ENCODE measurements at places on chromosomes 6 and 20.

DNA sequence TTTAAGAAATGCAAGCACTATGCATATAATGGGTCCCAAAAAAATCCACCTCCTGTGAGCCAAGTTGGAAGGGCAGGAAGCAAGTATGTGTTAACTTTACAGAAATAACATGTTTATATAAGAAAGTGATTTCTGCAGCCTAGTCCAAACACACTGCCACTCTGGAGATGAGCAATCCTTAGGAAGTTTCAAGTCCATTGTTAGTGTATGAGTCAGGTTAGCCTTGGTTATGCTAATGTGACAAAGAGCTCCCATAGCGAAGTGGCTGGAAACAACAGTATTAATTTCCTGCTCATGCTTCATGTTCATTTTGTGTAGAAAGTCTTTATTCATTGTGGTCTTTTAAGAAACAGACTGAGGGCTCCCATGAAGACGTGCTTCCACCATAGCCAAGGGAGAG, 121.4 kb downstream of the TBXT start:
- DNase-seq, result no peak

GRCh38 chr6:107928984-107929383, 29.0 kb downstream of the SEC63 start:
- DNase-seq, result no peak

DNA sequence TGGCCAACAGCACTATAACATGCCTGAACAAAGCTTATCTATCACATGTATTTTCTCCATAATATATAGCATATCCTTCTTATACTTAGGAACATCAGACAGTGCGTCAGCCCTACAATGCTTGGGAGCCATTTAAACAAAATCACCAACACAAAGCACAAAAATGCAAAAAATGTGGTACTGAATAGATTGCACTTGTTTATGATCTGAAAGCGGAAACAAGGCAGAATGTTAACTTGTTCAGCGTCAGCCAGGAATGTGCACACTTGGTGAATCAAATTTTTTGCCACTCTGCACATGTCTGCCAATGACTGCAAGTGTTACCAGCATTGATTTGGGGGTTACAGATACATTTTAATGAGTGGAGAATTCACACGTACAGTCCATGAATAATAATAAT, 14.8 kb downstream of the SLC35A1 start:
- DNase-seq, result no peak

- no peak for DNase-seq
These were observed 56.0 kb downstream of the MRAP2 start for GRCh38 chr6:84089552-84089951.

DNA sequence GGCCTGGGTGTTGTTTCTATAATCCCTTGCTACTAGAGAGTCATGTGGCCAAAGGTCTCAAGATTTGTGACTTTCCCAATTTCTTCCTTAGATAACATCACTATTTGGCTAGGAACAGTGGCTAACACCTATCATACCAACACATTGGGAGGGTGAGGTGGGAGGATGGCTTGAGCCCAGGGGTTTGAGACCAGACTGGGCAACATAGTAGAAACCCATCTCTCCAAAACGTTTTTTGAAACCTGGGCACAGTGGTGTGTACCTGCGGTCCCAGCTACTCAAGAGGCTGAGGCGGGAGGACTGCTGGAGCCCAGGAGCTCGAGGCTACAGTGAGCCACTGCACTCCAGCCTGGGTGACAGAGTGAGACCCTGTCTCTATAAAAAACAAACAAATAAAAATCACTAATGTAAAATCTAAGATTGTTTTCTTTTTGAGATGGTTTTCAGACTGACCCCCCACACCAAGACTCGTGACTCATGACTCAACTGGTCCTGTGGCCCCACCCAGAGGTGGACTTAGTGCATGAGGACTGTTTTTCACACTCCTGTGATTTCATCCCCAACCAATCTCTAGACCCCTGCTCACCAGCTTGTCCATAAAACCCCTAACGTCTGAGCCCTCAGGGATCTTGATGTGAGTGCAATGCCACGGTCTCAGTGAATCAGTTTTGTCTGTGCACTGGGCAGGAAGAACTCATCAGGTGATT, 48.3 kb upstream of the KIF16B start:
- DNase-seq, result no peak

DNA sequence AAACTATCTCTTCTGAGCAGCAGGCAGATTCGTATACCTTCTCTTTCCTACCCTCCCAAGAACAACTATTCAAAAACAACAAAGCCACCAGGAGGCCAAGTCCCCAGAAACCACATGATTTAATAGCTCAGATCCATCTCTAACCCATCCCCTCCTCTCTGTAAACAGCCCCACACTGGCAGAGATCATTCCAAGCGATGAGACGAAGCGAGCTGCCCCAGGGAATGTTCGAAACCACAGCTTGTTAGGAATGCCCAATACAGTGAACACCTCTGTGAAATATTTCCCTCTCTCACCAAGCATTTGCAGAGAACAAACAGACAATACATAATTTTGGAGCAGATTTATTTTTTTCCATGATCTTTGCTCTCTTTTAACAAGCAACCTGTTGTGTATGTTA, 231.8 kb downstream of the SOD2 start:
- DNase-seq, result no peak

GRCh38 chr6:43149265-43149664, 21.8 kb upstream of the SRF start:
- DNase-seq, result no peak

Measured in cortex of kidney (tissue), 1 donor.